ENCODE measurements at places on chromosomes 4 and X. TPM values are rescaled to one million over a fixed set of nuclear protein-coding genes. Genes with fewer than 3 reads are reported as not detected.

The GCNA gene
- polyA plus RNA-seq = 1.0 TPM

DNA sequence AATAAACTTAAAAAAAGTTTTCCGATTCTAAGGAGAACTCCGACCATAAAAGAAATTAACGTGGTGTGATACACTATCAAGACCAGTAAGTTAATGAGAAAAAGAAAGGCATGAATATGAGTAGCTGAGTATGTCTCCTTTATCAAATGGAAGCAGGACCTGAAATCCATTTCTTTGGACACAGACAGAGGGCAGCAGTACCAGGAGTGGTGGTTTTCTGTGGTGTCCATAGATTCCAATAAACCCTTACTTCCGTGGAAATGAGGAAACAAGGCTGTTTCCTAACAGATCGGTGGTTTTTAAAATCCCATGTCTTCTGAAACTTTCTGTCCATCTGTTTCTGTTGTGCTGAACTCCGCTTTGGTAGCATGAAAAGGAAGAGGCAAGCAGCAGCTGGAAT is 128.5 kb upstream of the TSPAN5 start:
- no peaks in the 10 kb centered on the region for H3K4me1 ChIP-seq
- H3K27me3 ChIP-seq = no peaks in the 10 kb centered on the region
- no peak overlapping the region for H3K27ac ChIP-seq
- no peak for DNase-seq
- H3K4me3 ChIP-seq = no peak overlapping the region

The JCHAIN gene
- not detected for polyA plus RNA-seq

GRCh38 chr4:48489683-48490011 is 405 bp upstream of the ZAR1 start:
- no peaks in the 10 kb centered on the region for H3K4me1 ChIP-seq
- DNase-seq = no peak
- H3K4me3 ChIP-seq = no peak overlapping the region

The TRIML2 gene
- polyA plus RNA-seq = 52.5 TPM

- H3K4me3 ChIP-seq = no peak overlapping the region
- H3K4me1 ChIP-seq = no peaks in the 10 kb centered on the region
- H3K27me3 ChIP-seq = no peaks in the 10 kb centered on the region
- DNase-seq = no peak
Observed at GRCh38 chr4:26887809-26888208, 27.2 kb downstream of the STIM2 start.

DNA sequence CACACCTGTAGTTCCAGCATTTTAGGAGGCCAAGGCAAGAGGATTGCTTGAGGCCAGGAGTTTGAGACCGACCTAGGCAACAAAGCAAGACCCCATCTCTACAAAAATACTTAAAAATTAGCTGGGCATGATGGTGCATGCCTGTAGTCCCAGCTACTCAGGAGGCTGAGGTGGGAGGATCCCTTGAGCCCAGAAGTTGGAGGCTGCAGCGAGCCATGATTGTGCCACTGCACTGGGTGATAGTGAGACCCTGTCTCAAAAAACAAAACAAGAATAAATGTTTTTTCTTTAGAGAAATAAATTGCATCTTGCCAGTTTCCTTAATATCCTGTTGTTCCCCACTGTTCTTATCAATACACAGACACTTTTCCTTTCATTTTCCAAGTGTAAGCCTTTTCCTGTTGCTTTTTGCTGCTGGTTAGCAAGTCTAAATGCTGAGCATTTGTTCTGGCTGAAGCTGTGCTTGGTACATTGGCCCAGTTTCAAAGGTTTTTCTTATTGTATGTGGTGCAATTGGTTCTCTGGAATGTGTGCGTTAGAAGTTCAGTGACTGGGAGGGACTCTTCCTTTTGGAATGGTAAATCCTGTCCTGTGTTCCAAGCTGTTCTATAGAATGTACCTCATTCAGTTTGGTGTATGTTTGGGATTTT is 98.2 kb downstream of the AFF1 start:
- no peak overlapping the region for H3K4me3 ChIP-seq
- no peaks in the 10 kb centered on the region for H3K27me3 ChIP-seq
- peaks cover 33% of the 10 kb centered on the region for H3K4me1 ChIP-seq

DNA sequence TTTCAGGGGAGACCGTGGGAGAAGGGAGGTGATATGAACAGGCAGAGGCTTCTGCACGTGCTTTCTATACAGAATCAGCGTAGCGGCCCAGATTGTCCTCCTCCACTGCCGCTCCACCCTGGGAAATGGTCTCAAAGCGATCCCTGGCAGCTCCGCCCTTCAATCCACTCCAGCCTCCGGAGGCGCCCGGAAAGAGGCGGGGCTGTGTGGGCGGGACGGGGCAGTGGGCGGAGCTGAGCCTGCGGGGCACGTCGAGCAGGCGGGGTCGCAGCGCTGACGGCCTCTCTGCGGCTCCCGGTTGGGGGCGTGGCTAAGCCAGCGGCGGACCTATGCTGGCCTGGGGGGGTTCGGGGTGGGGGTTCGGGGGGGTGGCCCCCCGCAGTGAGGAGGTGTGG is 210 bp upstream of the SMIM10L2A start:
- H3K36me3 ChIP-seq = no peaks in the 10 kb centered on the region
- no peaks in the 10 kb centered on the region for H3K27me3 ChIP-seq
- no peaks in the 10 kb centered on the region for H3K4me1 ChIP-seq
- peak; percentile 4 for DNase-seq
- no peak overlapping the region for H3K27ac ChIP-seq
- peak overlapping the region; percentile 25 for H3K4me3 ChIP-seq

GRCh38 chr4:113996599-113997177 is 17.2 kb upstream of the ARSJ start:
- H3K4me3 ChIP-seq = no peak overlapping the region
- H3K4me1 ChIP-seq = peaks cover 21% of the 10 kb centered on the region
- no peaks in the 10 kb centered on the region for H3K27me3 ChIP-seq
- H3K36me3 ChIP-seq = no peaks in the 10 kb centered on the region
- peak overlapping the region; percentile 68 for H3K27ac ChIP-seq
- DNase-seq = peak; percentile 32

The MEPE gene
- polyA plus RNA-seq = not detected

DNA sequence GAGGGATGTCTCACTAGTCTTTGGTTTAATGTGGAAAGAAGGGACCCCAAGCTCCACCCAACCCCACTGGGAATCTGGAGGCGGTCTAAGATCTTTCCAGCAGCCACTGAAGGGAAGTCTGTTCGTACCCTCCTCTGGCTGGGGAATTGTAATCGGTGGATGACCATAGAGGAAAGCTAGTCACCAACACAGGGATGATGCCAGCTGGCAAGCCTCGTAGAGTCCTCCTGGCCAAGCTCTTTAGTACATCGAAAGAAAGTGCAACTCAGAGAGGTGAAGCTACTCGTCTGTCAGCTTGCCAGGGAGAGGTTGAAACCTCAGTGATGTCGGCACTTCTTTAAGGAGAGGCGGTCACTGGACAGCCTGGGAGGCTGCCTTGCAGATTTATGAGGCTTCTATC is 58.7 kb downstream of the MAMLD1 start:
- no peaks in the 10 kb centered on the region for H3K36me3 ChIP-seq
- DNase-seq = no peak
- no peak overlapping the region for H3K27ac ChIP-seq
- H3K4me3 ChIP-seq = no peak overlapping the region
- no peaks in the 10 kb centered on the region for H3K4me1 ChIP-seq
